Activated CD8-positive, alpha-beta memory T cell treated with anti-CD3 and anti-CD28 coated beads for 24 hours (primary cell): ENCODE measurements at places on chromosomes 2 and 18.

GRCh38 chr2:218536804-218537494, 31.2 kb downstream of the USP37 start:
- DNase-seq: no peak

GRCh38 chr18:10055125-10055750, 141.4 kb downstream of the VAPA start:
- DNase-seq: no peak

DNA sequence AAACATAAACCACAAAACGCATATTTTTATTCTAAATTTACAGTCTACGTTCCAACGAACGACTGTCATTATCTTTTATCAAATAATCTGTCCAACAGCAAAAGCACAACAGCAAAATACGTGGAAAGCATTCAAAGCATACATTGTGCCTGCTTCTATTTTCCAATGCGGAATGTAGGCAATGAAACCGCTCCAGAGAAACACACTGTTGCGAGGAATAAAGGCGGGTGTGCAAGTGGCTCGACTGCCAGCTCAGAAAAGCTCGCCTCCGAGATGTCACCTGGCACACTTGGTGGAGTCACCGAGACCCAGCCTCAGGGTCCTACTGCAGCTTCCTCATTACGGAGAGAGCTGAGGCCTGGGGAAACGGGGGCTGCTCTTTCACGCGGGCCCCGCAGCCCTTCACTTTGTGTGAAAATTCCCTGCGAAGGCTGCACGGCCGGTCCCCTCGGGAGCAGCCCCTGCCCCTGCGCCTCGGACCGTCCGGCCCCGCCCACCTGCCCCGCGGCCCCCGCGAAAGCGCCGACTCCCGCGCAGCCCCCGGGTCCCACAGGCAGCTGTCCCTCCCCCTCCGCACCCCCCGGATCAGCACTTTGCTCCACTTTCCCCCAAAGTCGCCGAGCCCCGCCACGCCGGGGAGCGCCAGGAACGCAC, 752 bp downstream of the MGAT4A start:
- DNase-seq: peak; percentile 82

GRCh38 chr2:181304011-181304844, 153.0 kb upstream of the ITGA4 start:
- DNase-seq: no peak

DNA sequence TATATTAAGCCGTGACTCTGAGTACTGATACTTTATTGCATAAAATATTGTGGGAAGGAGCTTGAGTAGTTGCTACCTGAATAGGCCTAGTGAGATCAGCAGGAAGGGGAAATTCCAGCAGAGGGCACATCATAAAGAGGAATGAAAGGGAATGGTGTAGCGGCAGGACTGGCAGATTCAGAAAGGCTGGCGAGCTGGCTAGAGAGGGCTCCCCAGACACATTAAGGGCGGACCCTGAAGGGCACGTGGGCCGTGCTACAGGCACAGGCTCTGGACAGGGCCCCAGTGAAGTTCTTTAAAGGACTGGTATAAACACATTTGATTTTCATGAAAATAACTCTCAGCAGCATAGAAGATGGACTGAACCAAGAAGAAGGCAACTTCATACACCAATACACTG, 43.0 kb downstream of the PTPN2 start:
- DNase-seq: no peak

GRCh38 chr2:191249156-191249813, 4.1 kb downstream of the MYO1B start:
- DNase-seq: no peak

DNA sequence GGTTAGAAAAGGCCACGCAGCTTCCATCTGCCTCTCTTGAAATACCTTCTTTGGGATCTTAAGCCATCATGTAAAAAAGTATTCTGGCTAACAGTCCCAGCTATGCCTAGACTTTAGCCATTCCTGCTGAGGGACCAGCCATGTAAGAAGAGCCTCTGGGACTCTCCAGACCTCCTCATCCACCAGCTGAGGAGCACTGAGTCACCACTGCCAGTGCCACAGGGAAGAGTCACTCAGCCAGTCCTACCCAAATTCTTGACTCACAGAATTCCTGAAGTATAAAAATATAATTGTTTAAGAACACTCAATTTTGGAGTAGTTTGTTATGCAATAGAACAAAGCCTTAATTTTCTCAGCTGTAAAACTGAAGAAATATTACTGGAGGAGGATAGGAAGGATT, 436.7 kb downstream of the ZEB2 start:
- DNase-seq: no peak

GRCh38 chr2:29469516-29469915, 354.3 kb downstream of the CLIP4 start:
- DNase-seq: no peak

DNA sequence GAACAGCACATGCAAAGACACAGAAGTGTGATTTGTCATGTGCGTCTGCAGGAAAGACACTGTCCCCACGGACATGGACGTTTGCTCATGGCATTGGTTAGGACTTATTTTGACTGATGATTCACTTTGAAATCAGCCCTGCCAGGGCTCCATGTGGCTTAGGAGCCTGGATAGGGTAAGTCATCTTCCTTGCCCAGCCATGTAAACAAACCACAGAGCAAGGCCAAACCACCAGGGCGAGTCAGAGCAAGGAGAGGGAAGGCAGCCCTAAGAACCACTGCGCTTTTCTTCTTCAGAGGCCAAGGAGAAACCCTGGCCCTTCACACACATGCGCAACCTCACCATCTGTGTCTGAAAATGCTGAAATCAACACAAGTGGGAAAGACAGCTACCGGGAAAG, 88.8 kb downstream of the GFPT1 start:
- no peak for DNase-seq

DNA sequence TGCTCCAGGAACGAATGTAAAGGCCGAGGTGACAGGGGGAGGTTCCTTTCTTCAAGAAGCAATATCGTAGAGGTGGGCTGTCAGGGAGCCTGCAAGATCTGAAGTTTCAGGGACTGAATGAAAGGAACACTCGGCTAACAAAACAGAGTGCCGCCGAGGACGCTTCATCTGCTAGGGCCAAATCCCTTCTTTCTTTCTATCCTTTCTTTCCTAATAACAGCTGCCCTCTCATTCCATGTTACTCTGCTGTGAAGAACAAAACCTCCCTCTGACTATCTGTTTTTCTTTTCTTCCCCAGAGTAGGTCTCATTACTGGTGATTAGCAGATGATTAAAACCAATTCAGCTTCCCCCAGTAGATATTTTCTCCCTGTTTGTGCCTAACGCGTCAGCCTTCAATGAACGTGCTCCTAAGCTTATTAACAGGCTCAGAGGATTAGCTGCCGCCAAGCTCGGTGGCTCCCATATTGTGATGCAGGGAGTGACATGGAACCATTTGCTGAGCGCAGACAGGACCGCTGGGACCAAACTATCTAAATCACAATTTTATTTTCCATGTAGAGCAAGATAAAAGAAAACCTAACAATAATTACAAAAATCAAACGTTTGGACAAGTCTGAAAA, 414.6 kb downstream of the TMEM182 start:
- DNase-seq: no peak

GRCh38 chr18:26429535-26430226, 118.7 kb downstream of the KCTD1 start:
- DNase-seq: no peak

DNA sequence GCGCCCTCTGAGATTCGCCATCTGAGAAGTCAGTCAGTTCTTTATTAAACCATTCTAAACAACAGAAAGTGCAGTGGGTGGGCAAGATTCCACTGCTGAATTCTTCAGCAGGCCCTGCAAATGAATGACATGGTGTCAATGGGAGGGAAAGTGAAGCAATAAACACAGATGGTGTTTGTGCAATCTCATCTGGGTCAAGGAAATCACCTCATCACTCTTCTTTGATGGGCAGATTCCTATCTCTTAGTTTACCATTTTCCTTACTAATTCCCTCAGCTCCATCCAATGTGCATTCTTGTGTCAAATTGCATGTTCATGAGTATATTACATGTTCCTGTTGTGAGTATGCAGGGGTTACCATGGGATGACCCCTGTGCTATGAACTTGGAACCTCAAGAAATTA, 100.7 kb upstream of the CYP1B1 start:
- no peak for DNase-seq

GRCh38 chr18:45280481-45281276, 334.6 kb upstream of the SLC14A2 start:
- DNase-seq: no peak

- DNase-seq: no peak
Measured at GRCh38 chr2:222299906-222300725, 1.3 kb upstream of the PAX3 start.
